ENCODE measurements at places on chromosomes 6 and 20.

DNA sequence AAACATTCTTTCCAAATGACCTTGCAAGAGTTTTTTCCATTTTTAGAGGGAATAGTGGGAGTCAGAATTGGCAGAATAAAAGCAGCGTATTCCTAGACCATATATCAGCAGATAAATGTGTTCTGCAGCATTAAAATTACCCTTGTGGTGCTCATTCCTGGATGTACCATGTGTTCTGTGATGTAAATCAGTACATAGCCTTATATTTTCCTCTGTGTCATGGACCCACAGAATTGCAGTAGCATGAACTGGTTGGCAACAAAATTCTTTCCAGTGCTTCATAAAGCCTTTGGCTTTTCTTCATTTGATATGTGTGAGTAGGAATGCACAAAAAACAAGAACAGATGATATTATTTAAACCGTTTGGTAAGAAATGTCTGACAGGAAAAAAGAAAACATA lies 32.5 kb downstream of the ANKEF1 start:
- DNase-seq = no peak

- peak; percentile 31 for DNase-seq
Measured at GRCh38 chr20:44157061-44157460, 29.9 kb downstream of the JPH2 start.

DNA sequence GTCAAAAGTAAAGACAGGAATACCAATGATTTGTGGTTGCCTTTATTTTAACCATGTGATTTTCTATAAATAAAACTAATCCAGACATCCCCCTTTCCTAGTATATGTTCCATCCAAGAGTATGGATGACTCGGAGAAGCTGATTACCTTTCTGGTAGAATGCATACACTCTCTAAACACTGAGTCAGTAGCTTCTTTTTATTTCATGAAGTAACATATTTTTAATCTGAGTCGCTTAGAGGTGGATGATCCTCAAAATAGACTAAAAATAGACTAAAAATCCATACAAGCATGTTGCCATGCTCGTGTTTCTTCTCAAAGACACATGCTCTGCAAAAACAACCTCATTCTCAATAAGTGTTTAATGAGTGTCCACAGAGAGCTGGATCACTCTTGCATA lies 263.7 kb downstream of the COL12A1 start:
- no peak for DNase-seq

- DNase-seq = no peak
Measured at GRCh38 chr20:5567644-5568043, 182.6 kb upstream of the SHLD1 start.

- peak; percentile 66 for DNase-seq
Measured at GRCh38 chr20:58713801-58714339, 21.3 kb downstream of the NPEPL1 start.

- no peak for DNase-seq
Measured at GRCh38 chr20:52076164-52076563, 115.4 kb downstream of the ZFP64 start.

DNA sequence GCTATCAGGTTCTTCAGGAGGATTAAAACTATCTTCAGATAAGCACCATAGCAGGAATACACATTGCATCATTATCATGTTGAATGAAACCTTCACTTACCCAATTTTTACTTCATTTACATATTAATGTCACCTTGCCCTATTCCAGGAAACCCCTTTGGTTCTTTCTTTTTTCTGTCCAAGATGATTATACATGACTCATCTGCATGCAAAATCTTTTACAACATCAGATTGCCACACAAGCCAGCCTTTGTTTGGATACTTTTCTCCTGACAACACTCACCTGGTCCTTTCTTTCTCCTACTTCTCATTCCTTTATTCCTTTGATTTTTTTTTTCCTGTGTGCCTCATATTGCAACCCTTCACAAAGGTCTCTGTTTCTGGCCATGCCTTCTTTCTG lies 200.5 kb upstream of the POU3F2 start:
- no peak for DNase-seq

GRCh38 chr6:113679051-113679450 lies 178.1 kb upstream of the MARCKS start:
- DNase-seq = no peak

GRCh38 chr20:9202420-9203080 lies 133.7 kb downstream of the PLCB4 start:
- no peak for DNase-seq

DNA sequence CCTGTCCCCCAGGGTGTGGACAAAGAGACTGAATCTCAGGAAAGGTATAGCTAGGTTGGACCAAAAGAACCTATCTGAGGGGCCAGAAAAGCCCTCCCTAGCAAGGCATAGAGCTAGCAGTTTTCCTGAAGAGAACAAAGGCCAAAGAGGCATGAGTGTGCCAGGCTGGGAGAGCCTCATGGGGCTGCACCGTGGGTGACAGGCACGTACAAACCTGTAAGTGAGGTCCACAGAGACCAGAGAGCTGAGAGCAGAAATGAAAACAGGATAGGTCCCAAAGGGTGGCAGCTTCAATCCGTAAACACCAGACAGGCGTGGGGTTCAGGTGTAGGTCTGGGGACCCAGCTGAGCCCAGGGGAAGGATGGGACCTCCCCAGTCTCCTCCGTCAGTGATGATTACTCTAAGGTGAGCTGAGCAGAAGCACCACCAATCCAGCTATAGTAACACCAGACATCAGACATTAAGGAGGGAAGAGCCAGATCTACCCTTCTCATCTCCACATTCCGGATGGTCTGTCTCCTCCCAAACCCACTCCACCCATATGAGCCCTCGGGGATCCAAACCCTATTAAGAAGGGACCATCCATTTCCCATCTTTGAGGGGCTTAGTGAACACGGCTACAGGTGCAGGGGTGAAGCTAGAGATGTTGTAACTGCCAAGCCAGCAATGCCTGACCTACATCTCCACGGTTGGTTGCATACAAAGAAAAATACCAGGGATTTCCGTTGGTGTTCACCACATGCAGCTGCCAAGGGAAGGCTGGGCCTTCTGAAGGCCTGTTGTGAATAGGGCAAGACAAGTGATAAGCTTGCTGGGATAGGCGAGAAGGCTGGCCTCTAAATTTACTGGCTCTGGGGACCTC lies 38.3 kb downstream of the BCL2L1 start:
- no peak for DNase-seq

Measured in coronary artery (tissue), 2 donors.